ENCODE measurements at places on chromosomes 6 and 20.

DNA sequence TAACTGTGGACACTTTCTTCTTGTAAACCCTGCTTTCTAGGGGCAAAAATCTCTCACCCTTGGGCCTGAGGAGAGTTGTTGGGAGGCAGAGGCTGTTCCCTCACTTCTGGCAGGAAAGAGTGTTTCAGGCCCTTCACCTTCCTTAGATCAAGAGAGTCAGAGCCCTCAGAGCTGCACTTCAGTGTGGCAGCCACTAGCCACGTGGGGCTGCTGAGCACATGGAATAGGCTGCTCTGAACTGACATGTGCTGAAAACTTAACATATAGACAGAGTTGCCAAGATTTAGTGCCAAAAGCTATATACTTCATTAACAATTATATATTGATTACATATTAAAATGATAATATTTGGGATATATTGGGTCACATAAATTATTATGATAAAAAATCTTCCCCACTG lies 4.4 kb upstream of the LMBRD1 start:
- DNase-seq, result no peak

DNA sequence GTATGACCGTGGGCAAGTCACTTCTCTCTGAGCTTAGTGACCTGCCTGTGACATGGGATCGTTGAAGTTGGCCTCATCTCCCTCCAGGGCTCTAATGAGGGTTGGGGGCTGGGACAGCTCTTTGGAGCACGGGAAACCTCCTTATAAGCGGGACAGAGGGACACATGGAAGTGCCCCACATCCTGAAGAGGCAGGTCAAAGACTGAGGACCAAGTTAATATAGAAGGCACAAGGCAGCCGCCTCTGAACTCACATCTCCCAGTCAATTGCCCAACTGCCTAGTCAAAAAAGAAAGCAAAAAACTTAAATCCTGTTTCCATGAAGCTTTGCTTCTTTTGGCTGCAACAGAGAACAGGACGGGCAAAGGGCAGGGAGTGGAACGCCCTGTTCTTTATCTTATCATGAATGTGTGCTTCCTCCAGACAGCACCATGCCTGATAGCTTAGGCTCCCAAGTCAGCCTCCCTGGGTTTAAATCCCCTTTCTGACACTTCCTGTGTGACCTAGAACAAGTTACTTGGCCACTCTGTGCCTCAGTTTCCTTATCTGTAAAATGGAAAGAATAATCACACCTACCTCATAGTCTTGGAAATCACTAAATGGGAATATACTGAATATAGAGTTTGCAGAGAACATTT lies 27.1 kb downstream of the LBP start:
- DNase-seq, result peak; percentile 52

GRCh38 chr20:3909952-3910366 lies 20.8 kb downstream of the PANK2 start:
- no peak for DNase-seq

DNA sequence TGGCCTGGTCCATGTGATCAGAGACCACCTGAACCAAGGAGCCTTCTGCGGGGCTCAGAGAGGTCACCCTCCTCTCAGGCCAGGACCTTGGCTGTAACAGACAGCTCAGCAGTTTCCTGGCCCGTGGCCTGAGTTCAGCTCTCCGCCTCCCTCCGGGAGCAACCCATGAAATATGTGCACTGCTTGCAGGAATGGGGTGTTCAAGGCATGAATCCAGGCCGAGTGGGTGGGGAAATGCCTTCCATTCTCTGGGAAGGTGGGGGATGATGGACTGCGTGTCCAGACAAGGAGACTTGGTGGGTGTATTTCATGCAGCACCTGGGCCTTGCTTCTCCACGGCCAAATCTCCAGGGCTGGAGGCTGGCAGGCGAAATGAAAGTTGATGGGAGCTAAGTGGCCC lies 46.0 kb downstream of the SIRPA start:
- no peak for DNase-seq

- no peak for DNase-seq
These were observed 98.1 kb downstream of the RALGAPA2 start for GRCh38 chr20:20614391-20614790.

DNA sequence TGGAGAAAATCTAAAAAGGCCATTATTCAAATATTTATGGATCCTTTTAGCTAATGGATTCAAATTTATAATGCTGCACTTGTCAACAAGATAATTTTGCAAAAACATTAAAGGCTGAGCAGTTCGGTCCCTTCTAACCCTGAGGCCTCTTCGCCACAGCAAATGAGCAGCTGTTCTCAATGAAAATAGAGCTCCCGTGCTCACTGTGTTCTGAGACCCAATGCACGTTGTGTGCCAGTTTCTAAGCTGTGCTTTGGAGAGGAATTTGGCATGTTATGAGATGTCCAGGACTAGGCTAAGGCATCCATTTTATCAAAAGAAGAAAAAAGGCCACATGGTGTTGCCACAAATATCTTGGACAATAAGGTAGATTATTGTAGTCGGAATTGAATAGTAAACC lies 220.1 kb upstream of the TSHZ2 start:
- no peak for DNase-seq

DNA sequence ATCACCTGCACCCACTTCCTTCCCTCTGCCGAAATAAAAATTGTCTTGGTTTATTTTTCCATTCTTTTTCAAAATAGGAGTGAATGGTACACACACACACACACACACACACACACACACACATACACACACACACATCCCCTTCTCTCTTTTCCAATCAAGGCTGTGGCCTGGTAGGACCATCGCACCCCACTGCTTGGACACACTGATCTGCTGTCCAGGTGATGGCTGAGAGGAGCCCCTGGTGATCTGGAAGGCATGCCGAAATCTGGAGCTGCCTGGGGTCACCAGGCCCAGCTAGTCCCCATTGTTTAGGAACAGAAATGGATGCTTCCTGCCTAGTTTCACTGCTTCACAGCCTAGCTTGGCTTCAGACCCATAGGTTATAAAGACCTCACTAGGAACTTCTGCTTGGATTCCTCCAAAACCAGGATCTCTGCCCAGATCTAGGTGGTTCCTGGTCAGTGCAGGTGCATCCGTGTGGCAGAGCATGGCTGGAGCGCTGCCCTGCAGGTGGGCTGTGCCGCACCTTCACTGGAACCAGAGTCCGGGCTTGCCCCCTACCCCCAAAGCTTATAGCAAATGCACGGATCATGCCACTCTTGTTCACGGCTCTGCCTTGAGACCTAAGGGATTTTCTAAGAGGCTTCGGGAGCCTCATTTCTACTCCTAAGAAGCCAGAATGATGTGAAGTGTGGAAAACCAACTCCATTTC lies 42.9 kb upstream of the DACT2 start:
- no peak for DNase-seq

GRCh38 chr20:35018590-35019371 lies 63.1 kb downstream of the MYH7B start:
- no peak for DNase-seq

DNA sequence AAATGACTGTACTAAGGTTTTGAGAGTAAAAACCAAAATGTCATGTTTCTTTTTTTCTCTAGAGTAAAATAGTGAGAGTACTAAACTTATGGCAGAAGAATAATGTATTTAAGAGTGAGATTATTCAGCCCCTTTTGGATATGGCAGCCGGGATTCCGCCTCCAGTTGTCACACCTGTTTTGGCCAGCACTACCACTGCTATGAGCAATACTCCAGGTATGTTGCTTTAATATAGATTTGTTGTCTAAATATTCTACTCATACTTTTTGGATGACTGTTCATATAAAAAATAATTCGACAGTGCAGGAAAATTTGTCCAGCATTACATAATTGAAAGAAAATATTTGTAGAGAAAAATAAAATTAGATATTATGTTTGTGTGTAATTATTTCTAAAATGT lies 59.5 kb downstream of the SCAF8 start:
- no peak for DNase-seq

DNA sequence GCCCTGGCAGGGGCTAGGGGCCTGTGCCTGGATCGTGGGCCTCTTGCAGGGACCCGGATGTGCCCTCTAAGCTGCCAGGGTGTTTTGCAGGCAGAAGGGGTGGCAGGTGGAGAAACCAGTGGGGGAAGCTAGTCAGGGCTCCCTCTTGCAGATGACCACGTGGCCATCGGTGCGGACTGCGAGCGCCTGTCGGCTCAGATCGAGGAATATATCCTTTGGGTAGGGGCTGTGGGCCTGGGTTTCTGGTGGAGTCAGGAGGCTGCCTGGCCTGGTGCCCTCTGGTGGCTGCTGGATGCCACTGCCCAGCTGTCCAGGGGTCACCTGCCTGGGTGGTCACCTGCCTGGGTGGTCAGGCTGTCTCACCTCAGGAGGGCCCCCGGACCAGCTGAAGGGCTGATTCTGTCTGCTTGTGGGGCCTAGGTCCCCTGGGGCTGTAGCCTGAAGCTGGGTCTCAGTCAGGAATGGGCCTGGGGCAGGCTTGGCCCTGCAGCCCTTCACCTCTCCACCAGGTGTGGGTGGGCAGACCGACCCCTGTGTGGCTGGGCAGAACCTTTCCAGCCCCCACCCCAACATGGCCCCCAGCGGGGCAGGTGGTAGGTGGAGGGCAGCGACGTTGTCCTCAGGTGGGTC lies 6.7 kb downstream of the TCEA2 start:
- DNase-seq, result peak; percentile 97

- DNase-seq, result no peak
These were observed 544 bp upstream of the STK38 start for GRCh38 chr6:36547646-36548400.

DNA sequence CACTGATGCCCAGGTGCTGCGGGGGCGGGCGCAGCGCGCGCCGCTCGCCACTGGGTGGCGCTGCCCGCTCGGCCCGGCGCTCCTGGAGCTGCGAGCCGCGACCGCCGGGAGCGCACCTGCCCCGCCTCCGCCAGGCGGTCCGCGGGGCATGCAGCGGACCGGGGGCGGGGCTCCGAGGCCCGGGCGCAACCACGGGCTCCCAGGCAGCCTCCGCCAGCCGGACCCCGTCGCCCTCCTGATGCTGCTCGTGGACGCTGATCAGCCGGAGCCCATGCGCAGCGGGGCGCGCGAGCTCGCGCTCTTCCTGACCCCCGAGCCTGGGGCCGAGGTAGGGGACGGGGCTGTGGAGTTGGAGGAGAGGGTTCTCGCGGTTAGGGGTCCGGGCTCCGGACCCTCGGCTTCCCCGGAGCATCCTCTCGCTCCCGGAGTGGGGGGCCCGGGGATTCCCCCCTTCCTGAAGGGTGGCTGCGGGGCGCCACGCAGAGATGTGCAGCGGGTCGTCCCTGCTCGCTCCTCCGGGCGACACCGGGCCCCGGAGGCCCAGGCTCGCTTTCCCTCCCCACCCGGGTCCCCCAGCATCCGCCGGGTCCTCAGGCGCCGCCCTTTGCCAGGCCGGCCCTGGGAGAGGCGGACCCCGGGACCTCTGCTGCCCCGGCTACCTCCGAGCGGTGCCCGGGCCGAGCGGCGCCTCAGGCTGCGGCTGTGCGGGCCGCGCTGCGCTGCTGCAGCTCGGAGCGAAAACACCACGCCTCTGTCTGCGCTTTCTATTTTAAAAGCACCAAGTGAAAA lies at the start of gene BCAS4:
Gene BCAS4 (plus strand): TSS at position 216 of the 789 bp plus-strand sequence. CDS start 23 bp downstream, at position 239.
- DNase-seq, result peak; percentile 100

DNA sequence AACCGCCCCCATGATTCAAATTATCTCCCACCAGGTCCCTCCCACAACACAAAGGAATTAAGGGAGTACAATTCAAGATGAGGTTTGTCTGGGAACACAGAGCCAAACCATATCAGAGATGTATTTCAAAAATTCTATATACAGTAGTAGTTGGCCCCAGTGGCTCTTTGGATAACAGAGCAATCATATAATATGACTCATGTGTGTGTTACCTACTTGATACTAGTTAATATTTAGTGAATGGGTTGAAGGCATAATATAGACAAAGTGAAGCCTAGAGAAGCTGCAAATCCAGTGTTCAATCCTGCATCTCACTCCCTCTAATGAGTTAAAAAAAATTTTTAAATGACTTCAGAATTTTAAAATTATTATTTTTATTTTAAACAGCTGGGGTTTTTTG lies 43.2 kb downstream of the KAT14 start:
- no peak for DNase-seq

DNA sequence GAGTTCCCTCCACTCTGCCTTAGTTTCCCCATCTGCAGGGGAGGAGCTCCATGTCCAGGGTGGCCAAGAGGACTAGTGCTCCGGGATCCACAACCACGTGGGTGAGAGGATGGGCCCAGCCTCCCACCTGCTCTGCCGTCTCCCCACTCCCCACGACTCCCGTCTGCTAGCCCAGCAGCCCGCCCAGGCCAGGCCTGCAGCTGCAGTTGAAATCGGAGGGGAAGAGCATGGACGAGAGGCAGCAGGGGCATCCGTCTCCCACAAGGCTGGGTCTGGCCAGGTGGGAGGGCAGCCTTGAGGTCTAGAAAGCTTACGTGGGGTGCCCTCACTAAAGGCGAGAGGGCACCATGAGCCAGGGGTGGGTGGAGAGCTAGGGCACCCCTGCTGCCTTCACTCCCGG lies 8.6 kb downstream of the NOL4L start:
- DNase-seq, result no peak

- no peak for DNase-seq
These were observed 18.2 kb downstream of the TBC1D20 start for GRCh38 chr20:444117-444516.

GRCh38 chr6:437037-437392 lies 45.5 kb downstream of the IRF4 start:
- no peak for DNase-seq

DNA sequence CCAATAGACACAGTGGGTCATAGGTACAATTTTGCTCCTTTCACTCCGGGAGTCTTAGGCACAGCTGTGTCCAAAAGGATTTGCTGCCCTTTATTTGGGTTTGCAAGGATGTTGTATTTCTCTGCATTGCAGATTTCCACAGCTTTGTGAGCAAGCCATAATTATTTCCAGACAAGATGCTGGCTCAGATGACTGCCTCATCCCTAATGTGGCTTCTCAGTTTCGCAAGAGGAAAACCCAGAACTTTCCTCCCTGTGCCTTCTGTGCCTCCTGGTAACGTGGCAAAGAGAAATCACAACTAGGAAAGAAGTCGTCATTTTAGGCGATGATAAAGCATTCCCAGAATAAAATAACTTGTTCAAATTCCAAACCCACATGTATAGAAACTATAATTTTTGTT lies 33.7 kb downstream of the FAM50B start:
- no peak for DNase-seq

DNA sequence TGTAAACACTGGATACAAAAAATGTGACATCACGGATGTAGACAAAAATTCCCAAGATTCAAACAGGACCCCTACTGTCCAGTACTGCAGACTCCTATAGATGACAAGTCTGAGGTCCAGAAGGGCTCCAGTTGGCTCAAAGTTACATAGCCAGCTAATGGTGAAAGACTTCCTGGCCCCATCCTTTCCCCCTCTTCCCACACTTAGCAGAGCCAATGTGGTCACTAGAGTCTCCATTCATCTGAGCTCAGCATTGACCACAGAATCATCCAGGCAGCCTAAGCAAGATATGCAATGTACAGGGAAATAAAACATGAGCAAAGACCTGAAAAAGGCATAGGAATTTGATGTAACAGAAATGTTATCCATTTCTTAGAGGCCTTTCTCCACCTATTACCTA lies 180.5 kb downstream of the ADAT2 start:
- no peak for DNase-seq

GRCh38 chr6:111997853-111998208 lies 56.1 kb upstream of the CCN6 start:
- DNase-seq, result no peak

GRCh38 chr6:45933855-45934254 lies 81.8 kb downstream of the CLIC5 start:
- DNase-seq, result no peak

GRCh38 chr6:87945181-87945580 lies 102.5 kb upstream of the SPACA1 start:
- DNase-seq, result no peak
